DMS53 (cell line): ENCODE measurements at places on chromosomes 2 and 18.
A peak's percentile ranks its signal among the peaks of the same experiment; 100 is the strongest.

DNA sequence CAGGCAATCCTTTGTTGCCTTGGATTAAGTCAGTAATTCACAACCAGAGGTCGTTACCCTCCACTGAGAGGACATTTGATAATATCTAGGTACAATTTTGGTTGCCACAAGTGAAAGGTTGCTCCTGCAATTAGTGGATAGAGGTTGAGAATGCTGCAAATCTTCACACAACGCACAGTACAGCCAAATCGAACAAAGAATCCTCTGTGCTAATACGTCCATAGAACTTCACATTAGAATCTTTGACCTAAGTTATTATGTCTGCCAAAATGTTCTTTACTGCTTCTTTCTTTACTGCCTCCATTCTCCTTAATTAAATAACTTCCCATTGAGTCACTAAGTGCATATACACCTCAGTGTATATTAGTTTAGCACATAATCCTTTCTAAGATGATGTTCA lies 879.5 kb downstream of the TRIB2 start:
- DNase-seq: no peak

DNA sequence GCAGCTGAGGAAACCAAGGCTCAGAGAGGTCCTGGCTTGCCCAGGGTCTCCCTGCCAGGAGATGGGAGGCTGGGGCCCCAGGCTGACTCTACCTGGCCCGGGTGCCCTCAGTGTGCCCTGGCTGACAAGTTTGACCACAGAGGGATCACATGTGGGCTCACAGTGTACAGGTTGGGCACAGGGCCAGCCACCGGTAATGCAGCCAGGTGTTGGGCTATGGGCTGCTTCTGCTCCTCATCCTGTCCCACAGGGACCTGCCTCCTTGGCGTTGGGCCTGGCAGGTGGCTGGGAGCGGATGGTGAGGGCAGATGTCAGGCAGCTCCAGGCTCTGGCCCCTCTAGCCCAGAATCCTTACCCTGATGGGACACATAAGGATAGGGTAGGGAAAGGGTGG lies 250.5 kb downstream of the LOXHD1 start:
- DNase-seq: peak; percentile 86

DNA sequence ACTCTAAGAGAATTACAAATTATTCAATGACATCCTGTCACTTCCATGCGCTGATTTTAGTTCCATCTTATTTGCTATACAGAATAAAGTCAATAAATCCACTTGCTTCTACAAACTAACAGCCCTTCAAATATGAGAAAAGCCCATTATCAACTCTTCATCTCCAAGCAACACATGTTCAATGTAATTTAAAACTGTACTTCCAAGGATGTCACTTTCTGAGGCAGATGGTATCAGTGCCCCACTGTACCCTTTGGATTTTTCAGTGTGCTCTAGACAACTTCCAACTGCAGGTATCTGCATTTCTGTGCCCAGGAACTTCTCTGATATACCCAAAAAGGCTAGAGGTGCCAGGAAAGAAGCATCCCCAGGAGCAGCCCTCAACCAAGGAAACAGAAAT lies 87.6 kb downstream of the SMAD2 start:
- no peak for DNase-seq

- DNase-seq: no peak
Measured at GRCh38 chr2:19932928-19933327, 31.1 kb upstream of the TTC32 start.

DNA sequence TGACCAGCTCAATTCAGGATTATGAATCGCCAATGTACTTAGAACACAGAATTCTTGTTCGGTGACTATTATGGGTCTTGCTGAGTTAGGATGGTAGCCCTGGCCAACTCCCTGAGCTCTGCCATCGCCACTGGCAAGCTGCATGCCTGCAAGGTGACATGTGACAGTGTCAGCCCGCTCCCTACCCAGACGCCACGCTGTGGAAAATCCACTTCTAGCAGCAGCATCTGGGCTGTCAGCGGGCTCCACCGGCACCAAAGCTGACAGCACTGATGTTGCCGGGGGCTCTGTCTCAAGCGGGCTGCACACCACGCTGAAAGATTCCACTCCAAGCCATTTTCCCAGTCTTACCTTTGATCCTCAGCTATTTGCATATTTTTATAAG lies 100.7 kb downstream of the MYT1L start:
- no peak for DNase-seq

DNA sequence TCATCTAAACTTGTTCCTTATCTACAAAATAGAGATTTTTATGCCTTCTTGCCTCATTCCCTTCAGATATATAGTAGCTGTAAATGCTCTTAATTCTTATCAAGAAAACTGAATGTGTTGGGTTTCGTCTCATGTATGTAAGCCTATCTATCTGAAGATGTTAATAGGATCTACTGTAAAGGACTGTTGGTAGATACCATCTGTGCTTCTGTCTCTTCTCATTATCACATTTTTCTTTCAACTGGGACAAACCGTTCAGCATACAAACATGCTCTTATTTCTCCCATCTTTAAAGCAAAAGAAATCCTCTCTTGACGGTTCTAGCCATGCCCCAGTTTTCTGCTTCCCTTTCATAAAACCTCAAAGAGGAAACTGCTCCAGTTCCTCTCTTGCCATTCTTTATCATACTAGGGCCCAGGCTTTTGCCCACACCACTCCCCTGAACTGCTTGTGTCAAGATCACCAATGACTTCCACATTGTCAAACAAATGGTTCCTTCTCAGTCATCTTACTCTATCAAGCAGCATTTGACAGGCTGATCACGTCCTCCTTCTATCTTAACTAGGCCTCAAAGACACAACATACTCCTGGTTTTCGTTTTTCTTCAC lies 88.7 kb downstream of the ARHGEF33 start:
- no peak for DNase-seq

GRCh38 chr2:233479616-233480489 lies 86.7 kb downstream of the USP40 start:
- peak; percentile 25 for DNase-seq

GRCh38 chr2:54824567-54824966 lies 101.1 kb downstream of the EML6 start:
- no peak for DNase-seq

- peak; percentile 36 for DNase-seq
Measured at GRCh38 chr2:164896226-164896625, 54.6 kb upstream of the COBLL1 start.

DNA sequence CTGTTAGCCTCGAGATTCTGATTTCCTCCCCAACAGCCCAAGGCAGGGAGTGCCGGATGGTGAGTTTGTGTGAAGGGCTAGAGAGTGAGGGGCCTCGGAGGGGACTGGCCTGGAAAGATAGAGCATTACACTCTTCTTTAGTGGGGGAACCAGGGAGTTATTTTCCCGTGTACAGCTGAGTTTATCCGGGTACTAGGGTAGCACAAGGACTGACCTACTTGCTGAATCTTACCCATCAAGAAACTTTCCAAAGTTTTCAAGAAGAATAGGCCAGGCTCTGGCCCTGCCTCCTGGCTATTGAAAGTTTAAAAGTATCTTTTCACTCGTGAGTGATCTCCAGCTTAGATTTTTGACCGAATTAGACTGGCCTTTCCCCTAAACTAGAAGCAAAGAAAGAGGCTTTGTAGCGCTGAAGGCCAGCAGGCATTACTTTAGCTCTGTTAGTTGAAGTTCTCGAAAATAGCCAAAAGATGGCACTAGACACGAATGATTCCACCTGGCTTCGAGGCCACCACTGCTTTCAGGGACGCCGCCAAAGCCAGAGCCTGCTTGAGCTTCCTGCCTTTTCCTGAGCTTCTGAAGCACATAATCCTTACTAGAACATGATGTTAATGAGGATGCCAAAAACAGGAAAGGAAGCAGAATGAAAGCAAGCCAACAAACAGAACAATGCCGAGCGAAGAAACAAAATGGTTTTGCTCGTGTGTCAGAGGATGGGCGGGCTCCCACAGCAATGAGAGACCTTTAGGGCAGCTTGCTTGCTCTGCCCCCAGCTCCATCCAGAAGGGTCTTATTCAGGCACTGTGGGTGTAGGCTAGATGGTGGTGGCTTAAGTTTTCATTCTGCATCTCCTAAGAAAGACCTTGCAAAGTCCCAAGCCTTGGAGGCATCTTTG lies 55.8 kb downstream of the TSN start:
- peak; percentile 90 for DNase-seq

DNA sequence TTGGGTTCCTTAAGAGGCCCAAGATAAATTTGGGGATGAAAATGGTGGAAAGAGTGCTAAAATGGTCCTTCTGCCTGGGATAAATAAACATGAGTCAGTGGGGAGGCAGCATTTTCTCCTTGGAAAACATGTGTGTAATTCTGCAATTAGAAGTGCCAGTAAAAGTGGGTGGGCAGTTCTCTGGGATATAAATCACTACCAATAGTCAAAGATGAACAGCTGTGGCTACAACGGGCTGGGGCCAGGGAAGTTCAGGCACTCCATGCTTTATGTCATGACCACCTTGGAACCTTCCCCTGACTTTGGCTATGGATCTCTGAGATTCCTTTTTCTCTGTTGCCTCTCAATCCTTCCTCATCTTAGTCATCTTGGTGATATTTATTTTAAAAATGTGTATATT lies 56.5 kb upstream of the CYRIA start:
- DNase-seq: no peak

GRCh38 chr2:240635998-240636547 lies 10.8 kb downstream of the GPR35 start:
- no peak for DNase-seq

DNA sequence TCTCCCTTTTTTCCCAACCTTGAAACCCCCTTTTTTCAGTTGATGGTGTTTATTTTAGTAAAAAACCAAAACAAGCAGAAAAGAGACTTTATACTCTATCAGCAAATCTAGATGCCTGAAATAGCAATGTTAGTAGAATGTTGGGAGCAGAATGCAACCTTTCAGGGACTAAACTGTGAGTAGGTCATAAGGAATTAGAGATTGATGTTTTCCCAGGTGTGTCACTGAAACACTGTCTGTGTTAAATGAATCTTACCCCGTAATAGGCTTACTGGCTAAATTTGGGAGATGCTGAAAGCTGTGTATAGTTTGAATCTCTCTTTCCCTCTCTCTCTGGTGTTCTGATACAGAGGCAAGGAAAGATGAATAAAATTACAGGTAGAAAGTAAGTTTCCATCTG lies 43.8 kb downstream of the AGFG1 start:
- DNase-seq: no peak

- DNase-seq: no peak
Measured at GRCh38 chr18:78996741-78997490, 17.3 kb downstream of the SALL3 start.

DNA sequence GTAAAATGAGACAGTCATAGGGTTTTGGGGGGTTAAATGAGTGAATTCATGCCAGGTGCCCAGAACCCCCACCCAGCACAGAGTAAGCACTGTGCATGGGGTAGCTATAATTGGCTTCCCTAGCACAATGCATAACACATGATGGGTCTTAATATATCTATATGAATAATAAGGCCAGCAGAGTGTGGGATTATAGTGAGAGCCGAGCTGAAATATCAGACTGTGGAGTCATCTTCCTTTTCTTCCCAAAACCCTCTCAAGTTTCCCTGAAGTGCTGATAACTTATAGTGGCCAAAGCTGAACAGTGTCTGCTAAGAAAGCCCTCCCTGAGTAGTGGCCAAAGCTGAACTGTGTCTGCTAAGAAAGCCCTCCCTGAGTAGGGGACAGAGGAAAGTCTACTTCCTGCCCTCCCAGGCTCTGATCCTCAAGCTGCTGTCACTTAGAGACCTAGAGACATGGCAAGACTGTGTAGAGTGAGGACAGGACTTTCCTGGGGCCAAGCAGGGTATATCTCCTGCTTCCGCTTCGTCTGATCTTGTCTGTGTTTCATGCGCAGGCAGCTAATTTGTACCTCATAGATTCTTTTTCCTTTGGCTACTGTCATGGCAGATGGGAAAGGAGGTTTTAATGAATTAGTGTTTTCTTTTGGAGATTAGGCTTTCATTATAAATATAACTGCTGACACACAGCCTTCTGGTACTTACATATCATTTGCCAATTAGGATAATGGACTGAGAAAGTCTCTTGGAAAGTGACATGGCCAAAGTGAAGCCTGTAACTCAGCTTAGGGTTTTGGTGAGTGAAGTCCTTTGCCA lies 94.9 kb downstream of the FHOD3 start:
- DNase-seq: no peak

DNA sequence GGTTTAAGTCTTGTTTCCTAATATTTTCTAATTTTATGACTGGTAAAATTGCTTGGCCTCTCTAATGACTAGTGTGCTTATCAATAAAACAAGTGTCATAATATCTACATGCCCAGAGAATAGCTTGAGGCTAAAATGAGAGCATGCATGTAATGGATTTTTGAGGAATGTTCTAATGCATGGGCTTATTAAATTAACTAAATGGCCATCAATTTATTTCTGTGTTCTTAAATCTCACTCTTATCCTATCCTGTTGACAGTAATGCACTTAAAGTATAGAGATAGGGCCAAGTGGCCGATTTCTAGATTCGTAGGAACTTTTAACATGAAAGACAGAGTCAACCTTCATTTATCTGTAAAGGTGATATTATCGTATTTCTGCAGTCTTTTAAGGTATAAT lies 252.4 kb upstream of the COL3A1 start:
- no peak for DNase-seq

DNA sequence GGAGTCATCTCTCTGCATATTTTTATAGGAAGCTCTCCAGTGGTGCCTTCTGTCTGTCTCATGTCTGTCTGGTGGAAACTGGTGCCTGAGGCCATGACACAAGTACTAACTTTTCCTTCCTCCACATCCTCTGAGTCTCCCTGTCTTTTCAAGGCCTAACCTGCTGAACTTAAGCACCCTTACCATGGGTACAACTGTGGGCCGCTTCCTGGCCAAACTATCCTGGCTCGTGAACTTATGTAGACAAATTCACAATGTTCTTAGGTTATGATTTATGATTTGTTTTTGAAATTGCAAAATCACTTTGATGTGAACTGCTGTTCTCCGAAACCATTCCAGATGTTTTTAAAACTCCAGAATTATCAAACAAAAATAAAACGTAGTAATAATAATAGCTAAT lies 804.5 kb upstream of the POU3F3 start:
- no peak for DNase-seq

DNA sequence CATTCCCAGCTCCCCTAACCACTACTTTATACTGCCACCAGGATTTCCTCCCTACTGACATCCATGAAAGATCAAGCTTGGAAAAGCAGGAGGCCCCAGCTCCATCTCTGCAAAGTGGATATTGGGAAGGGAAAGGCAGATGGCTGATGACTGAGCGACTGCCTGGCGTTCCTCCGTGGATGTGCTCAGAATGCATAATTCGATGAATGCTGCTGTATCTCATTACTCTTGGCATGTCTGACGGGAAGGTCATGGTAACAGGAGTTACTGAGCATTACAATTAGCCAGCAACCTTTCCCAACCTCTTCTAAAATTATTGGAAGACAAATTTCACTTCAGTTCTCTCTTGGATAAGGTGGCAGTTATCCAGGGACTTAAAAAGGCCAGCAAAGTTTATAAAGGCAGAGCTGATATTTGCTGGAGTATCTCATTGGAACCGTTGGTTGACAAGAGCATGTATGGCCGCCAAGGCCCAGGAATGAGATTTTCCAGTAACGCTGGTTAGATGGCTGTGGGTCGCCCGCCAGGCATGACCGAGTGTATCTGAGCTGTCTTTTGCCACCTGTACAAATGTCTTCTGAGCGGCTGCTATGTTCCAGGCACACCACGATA lies 34.5 kb downstream of the KCNE4 start:
- DNase-seq: no peak
